ENCODE measurements at places on chromosomes 12 and 14. TPM values are rescaled to one million over a fixed set of nuclear protein-coding genes. Genes with fewer than 3 reads are reported as not detected.

DNA sequence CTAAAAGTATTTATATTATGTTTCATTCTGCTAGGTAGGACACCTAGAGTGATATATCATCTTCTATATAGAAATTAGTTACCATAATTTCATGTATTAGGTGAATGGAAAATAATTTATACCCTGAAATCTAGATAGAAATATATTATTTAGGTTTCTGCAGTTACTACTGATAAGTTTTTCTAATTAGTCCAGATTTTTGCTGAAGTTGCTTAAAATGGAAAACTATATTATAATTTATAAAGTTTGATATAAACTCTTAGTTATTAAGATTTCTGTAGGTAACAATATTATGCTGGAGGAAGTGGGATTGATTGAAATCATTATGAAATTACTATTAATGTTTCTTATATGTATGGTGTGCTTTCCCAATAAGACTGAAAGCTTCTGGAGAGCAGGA, 56.0 kb downstream of the SERPINA10 start:
- DNase-seq: no peak
- no peaks in the 10 kb centered on the region for H3K36me3 ChIP-seq
- H3K27me3 ChIP-seq: no peaks in the 10 kb centered on the region

- DNase-seq: no peak
- H3K27me3 ChIP-seq: no peaks in the 10 kb centered on the region
- no peaks in the 10 kb centered on the region for H3K36me3 ChIP-seq
- no peaks in the 10 kb centered on the region for H3K4me1 ChIP-seq
Observed at GRCh38 chr12:86662464-86662863, 406.3 kb upstream of the MGAT4C start.

GRCh38 chr12:68959891-68960464, 27.0 kb upstream of the CPM start:
- H3K4me3 ChIP-seq: no peak overlapping the region
- no peak overlapping the region for H3K27ac ChIP-seq
- H3K27me3 ChIP-seq: no peaks in the 10 kb centered on the region
- no peak for DNase-seq
- H3K36me3 ChIP-seq: peaks cover 2% of the 10 kb centered on the region

DNA sequence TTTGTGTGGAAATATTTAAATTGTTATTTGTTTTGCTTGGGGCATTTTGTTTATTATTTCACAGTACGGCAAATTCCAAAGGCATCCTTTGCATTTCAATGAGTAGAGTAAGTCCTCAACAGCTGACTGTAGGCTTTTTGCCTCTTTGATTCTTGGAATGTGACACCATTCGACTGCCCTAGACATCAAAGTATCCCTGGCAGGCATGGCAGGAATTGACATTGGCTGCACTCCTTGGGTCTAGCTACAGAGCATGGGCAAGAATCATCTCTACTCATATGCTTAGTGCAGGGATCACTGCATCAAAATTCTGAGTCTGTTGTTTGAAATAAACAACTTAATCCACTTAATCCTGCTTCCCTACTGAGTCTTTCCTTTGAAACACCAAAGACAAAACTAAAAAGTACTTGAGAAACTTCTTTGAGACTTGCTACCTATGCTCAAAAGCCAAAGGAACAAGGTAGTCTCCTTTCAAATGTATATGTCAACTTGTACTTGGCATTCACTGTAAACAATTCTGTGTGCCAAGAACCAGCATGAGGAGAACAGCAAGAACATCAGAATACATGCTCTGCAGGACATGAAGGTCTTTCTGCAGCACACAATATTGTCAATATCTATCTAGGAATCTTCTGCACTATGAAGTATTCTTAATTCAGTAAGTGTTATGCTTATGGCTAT, 1569.0 kb upstream of the FLRT2 start:
- no peak for DNase-seq
- H3K4me1 ChIP-seq: no peaks in the 10 kb centered on the region
- no peak overlapping the region for H3K27ac ChIP-seq
- H3K4me3 ChIP-seq: no peak overlapping the region
- H3K27me3 ChIP-seq: no peaks in the 10 kb centered on the region

- peaks cover 7% of the 10 kb centered on the region for H3K4me1 ChIP-seq
- DNase-seq: no peak
- H3K27ac ChIP-seq: no peak overlapping the region
- H3K27me3 ChIP-seq: no peaks in the 10 kb centered on the region
Observed at GRCh38 chr12:107131832-107132616, 38.7 kb upstream of the CRY1 start.

DNA sequence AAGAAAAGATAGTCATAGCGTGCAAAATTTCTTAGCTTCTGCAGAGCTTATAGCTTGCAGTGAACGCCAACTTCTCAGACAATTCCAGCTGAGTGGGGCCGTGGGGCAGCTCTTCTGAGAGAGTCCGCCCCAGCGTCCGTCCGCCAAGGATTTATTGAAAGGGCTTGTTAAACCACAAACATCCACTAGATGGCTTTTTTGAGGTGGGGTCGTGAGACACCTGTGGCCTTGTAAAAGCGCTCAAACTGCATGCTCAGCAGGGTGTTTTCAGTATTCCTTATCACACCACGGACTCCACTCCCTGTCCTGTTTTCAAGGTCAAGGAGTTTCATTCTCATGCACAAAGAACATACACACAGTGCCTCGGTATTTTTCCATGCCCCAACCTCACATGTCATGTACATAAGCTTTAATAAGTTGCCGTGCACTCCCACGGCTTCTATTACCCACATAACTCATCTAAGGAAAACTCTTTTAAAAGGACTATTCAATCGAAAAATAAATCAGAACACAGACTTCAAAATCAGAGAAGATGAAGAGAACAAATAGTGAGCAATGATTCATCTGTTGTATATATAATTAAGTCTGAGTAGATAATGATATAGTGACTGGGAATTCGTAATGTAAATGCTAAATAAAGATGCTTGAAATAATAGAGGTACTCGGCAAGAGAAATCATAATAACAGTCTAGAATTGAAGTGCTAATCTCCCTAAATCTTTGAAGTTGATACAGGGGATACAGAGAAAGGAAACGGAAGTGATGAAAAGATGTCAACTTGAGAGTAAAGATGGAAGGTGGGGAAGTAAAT, 46.7 kb downstream of the WBP11 start:
- no peak overlapping the region for H3K27ac ChIP-seq
- H3K4me1 ChIP-seq: peaks cover 16% of the 10 kb centered on the region
- DNase-seq: no peak
- no peaks in the 10 kb centered on the region for H3K27me3 ChIP-seq
- no peaks in the 10 kb centered on the region for H3K36me3 ChIP-seq

- no peaks in the 10 kb centered on the region for H3K27me3 ChIP-seq
- no peak for DNase-seq
- no peak overlapping the region for H3K4me3 ChIP-seq
Observed at GRCh38 chr12:110065540-110065939, 17.2 kb upstream of the C12orf76 start.

- no peak overlapping the region for H3K27ac ChIP-seq
- H3K36me3 ChIP-seq: peaks cover 2% of the 10 kb centered on the region
- H3K4me1 ChIP-seq: peaks cover 4% of the 10 kb centered on the region
- DNase-seq: no peak
Observed at GRCh38 chr12:29611906-29612305, 114.4 kb upstream of the OVCH1 start.

DNA sequence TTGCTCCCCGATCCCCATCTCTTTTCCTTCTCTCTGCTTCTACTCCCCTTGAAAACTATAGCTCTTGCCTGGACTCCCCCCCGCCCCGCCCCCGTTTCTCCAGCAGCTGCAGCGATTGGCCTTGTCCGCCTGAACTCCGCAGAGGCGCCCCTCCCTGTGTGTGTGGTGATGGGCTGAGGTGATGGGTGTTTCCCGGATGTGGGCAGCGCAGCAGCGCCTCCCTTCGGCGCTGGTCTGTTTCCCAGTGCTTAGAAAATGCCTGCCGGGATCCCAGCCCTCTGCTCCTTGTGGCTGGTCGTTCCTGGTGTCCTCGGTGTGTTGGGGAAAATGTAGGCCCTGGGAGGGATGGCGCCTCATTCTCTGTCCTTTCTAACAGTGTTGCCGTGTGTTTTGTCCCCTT, 43.3 kb downstream of the GALNT8 start:
- peaks cover 5% of the 10 kb centered on the region for H3K36me3 ChIP-seq
- H3K27me3 ChIP-seq: peaks cover 26% of the 10 kb centered on the region
- DNase-seq: no peak
- no peak overlapping the region for H3K27ac ChIP-seq
- no peak overlapping the region for H3K4me3 ChIP-seq

- H3K27ac ChIP-seq: no peak overlapping the region
- no peak overlapping the region for H3K4me3 ChIP-seq
- no peaks in the 10 kb centered on the region for H3K27me3 ChIP-seq
- no peaks in the 10 kb centered on the region for H3K36me3 ChIP-seq
- H3K4me1 ChIP-seq: no peaks in the 10 kb centered on the region
Observed at GRCh38 chr14:22427771-22428231, 161.2 kb downstream of the DAD1 start.

GRCh38 chr12:106672314-106673025, 89.7 kb downstream of the RFX4 start:
- peaks cover 71% of the 10 kb centered on the region for H3K27me3 ChIP-seq
- peaks cover 2% of the 10 kb centered on the region for H3K36me3 ChIP-seq
- H3K27ac ChIP-seq: no peak overlapping the region
- no peak overlapping the region for H3K4me3 ChIP-seq
- no peak for DNase-seq

- no peak for DNase-seq
- H3K4me3 ChIP-seq: peak overlapping the region; percentile 89
- H3K27ac ChIP-seq: peak overlapping the region; percentile 92
- H3K27me3 ChIP-seq: no peaks in the 10 kb centered on the region
- H3K4me1 ChIP-seq: peaks cover 21% of the 10 kb centered on the region
Observed at GRCh38 chr14:63933110-63933509, 80.3 kb downstream of the SYNE2 start.

KRT82 gene
- total RNA-seq: not detected

RIMBP2 gene
- not detected for total RNA-seq

P2RX2 gene
- not detected for total RNA-seq

RIN3 gene
- total RNA-seq: 70.0 TPM

SAMD4A gene
- total RNA-seq: 6.9 TPM

CLEC1A gene
- total RNA-seq: not detected

TAS2R10 gene
- total RNA-seq: 0.45 TPM

All from T-helper 17 cell (primary cell).